NCI-H1105 treated with DMSO at 0.1 percent for 48 hours (cell line): ENCODE measurements at places on chromosomes 2 and 18.

DNA sequence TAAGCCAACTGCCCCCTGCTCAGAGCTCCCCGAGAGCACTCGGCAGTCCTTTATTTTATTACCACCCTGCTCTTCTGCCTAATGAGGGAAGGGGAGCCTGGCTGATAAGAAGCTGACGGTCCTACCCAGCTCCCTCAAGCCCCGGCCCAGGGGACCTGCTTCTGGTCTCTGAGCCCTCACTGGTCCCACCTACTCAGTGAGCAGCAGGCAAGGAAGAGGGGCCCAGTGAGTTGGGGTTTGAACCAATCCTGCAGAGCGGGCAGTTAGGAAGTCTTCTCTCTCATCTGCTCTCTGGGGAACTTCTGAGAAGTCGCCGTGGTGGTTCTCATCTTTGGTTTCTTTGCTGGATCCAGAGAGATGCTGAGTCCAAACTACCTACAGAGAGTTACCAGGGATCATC is 218.9 kb downstream of the NDUFA10 start:
- no peak for DNase-seq

DNA sequence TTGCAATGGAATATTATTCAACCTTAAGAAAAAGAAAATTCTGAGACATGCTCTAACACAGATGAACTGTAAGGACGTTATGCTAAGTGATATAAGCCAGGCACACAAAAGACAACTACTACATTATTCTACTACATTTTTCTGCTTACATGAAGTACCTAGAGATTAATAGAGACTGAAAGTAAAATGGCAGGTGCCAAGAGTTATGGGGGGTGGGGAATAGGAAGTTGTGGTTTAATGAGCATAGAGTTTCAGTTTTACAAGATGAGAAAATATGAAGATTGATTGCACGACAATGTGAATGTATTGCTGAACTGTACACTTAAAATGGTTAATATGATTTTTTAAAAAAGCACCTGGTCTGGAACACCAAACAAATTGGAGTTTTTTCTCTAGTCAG is 1231.6 kb upstream of the DDX18 start:
- no peak for DNase-seq

- DNase-seq: no peak
These were observed 122.9 kb upstream of the ACVR1C start for GRCh38 chr2:157751462-157752058.

DNA sequence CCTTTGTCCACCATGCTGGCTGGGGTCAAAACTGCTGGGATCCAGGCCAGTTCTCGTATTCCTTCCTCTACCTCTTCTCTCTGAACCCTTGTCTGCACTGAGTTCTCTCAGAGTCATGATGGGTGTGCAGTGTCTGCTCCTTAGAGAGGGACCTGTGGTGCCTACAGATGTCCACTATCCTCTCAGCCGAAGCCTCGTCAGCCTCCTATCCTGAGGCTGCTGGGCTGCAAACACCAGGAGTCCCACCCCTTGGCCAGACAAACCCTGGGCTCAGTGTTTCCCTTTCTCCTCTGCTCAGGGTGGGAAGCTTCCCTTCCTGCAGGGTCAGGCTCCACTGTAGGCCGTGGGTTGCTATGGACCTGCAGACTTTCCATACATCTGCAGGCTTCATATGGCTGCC is 2.3 kb downstream of the INPP5D start:
- no peak for DNase-seq

DNA sequence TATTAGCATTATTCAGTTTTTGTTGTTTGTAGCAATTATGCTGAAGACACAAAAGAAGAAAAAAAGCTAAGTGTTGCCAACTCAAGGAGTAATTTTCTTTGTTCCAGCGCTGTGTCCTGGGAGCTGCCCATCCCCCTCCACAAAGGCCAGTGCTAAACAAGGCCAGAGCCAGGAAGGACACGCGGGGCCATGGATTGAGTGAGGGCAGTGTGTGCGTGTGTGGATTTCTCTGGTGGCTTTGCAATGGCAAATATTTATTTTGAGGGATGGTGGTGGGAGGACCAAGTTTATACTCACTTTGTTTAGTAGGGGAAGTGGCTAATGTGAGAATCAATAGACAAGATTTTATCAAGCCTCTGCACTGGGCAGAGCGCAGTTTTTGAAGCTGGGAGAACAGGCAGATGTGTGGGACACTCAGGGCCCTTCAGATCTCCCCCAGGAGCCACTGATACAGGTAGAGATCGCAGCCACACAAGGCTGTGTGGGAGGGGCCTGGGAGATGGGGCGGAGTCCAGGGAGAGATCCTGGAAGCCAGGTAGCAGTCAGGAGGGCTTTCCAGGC is 11.4 kb downstream of the AGAP1 start:
- no peak for DNase-seq

DNA sequence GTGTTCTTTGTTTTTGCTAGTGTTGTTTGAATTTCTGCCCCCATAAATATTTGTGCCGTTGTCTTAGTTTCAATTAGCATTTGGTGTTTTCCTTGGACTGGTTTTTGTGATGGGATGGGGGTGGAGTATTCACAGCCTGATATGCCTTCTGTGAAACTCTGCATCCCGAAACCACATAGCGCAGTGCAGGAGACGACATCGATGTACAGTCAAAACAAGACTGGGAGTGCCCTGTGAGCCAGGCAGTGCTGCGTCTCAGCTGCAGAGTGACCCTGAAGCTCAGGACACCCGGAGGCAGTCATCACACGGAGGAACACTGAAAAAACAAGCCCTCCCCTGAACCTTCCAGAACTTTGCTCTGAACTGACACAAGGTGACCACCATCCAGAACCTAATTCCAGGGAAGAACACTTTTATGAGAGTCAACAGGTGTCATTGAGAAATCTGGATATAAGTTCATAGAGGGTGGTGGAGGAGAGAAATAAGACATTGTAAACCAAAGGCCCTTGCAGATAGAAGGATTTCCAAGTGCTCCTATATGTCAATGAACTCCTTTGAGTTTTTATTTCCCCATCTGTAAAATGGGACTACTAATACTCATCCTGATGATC is 61.2 kb upstream of the CABLES1 start:
- DNase-seq: no peak

- no peak for DNase-seq
These were observed 72.9 kb downstream of the CCBE1 start for GRCh38 chr18:59624369-59624765.

DNA sequence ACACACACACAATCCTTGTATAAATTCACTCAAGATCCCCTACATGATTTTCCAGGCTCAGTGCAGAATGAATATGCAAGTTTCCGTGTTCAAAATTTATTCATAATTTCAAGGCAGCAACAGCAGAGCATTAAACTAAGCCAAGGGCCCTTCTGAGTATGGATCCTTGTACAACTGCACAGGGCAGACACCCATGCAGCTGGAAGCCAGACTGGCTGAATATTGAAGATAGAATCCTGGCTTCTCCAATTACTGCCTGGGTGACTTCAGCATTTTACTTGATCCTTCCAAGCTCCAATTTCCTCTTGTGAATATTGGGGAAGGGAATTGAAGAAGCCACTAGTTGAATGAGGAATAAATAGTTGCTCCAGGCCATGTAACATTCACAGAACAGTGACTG is 267.9 kb upstream of the REG3G start:
- no peak for DNase-seq

- DNase-seq: peak; percentile 86
These were observed 10.0 kb upstream of the VPS54 start for GRCh38 chr2:64029116-64029665.

- DNase-seq: no peak
These were observed 18.8 kb upstream of the TSPYL6 start for GRCh38 chr2:54274781-54275242.

DNA sequence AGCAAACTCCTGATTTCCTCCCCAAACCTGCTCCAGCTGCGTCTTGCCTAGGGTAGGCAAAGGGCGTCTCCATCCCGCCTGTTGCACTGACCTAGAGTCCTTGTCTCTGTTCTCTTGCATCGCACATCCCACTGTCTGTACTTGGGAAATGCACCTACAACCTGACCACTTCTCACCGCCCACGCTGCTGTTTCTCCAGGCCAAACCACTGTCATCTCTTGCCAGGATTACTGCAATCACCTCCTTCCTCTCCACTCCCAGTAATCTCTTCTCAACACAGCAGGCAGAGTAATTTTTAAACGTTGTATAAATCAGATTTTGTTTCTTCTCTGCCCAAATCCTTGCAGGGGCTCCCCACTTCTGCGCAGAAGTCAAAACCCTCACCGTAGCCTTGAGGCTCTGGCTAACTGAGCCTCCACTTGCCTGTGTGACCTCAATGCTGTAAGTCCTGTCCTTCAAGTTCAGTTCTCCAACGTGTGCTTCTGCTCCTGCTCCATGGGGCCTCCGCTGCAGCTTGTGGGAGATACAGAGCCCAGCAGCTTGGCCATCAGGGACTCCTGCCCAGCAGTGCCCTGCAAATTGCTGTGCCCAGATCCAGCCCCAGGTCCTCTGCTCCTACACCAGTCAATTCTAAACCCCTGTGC is 27.7 kb upstream of the SEMA4C start:
- no peak for DNase-seq

GRCh38 chr2:726169-726568 is 49.0 kb upstream of the TMEM18 start:
- no peak for DNase-seq

GRCh38 chr2:30072250-30072842 is 74.5 kb upstream of the YPEL5 start:
- DNase-seq: peak; percentile 51

DNA sequence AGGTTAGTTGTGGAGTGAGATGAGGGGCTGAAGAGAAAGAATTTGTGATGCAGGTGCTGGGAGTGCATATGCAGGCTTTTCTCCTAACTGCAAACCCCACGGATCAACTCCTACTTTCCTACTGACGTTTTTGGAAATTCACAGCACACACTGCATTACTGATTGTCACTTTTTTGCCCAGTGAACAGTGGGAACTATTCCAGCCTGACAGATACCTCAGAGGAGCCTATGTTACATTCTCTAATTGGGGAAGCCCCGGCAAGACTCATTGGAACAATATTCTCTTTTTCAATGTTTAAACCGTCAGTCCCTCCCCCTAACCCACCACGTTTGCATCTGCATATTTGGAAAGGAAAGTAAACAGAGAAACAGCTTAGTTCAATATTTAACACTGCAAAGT is 126.2 kb downstream of the DPP4 start:
- no peak for DNase-seq

DNA sequence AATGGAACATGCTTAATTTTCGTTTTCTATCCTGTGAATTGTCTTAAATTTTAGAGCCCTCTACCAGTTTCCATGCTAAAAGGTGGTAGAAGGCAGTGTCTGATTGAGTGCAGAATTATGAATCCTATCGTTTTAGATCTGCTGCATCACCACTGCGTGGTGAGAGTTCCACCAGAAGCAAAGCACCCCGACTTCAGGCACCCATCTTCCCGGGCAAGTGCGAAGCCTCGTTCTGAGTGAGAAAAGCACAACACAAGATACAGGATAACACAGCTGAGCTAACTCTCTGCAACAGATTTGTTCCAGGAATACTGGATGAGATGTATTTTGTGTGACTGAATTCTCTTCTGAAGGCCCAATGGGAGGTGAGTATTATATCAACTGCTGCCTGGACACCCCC is 471.5 kb downstream of the EIPR1 start:
- no peak for DNase-seq

- peak; percentile 15 for DNase-seq
These were observed 6.1 kb downstream of the CHMP1B start for GRCh38 chr18:11857177-11857887.

GRCh38 chr2:240585101-240585500 is 1.4 kb upstream of the CAPN10 start:
- no peak for DNase-seq

GRCh38 chr18:63197246-63197869 is 122.2 kb downstream of the BCL2 start:
- no peak for DNase-seq

DNA sequence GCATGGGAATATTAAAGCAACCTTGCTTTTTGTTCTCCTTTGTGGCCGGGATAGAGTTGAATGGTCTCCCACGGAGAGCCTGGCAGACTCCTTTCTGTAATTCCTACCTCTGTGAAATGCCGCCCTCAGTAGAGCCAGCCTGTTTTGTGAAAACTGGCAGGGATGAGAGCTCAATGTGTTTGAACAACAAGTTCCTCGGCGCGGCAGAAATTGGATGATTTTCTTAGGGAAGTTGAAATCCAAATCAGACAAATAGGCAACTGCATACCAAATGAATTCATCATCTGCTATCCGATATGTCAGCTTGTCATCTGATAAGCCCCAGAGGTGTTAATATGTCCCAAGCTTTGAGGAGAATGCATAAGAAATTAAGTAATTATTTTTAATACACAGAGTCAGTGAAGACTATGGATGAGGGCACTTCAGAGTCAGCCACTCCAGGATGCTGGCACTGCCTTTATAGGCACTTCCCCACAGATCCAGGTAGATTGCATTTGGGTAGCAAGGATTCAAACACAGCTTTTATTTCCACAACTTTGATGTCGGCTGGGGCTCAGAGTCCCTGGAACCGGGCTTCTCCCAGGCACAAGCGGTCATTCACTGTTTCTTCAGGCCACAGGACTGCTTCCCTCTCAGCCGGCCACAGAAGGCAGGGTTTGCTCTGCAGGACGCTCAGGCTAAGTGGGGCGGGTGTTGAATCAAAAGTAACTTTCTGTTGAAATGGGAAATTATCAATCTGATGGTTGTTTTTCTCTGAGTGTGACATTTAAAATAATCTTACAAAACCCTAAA is 82.8 kb upstream of the REV1 start:
- peak; percentile 45 for DNase-seq

GRCh38 chr18:74171910-74172606 is 23.7 kb downstream of the TIMM21 start:
- no peak for DNase-seq

DNA sequence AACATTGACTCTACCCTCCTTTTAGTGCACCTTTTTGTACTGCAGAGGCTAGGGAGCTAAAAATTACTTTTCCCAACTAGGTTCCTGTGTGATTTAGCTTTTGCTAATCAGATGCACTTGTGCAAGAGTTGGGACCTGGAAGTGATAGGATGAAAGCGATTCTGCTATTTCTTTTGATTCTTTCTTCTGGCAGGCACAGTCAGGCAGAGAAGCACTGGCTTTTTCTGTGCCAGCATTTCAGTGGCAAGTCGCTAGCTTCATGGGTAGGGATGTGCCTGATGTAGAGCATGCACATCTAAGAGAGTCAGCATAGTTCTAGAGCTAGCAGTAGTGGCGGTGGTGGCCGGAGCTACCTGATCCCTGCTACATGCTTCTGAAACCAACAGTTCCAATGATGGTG is 89.8 kb downstream of the MDH1 start:
- DNase-seq: no peak

- DNase-seq: peak; percentile 28
These were observed 273.9 kb upstream of the SESTD1 start for GRCh38 chr2:179538406-179539123.

- no peak for DNase-seq
These were observed 182.9 kb upstream of the TPO start for GRCh38 chr2:1230155-1230893.

- DNase-seq: peak; percentile 73
These were observed 2.4 kb upstream of the LDLRAD4 start for GRCh38 chr18:13216092-13216582.
